ENCODE measurements at places on chromosomes 7 and 10. TPM values are rescaled to one million over a fixed set of nuclear protein-coding genes. Genes with fewer than 3 reads are reported as not detected.

TMEM196 gene
- not detected for total RNA-seq

PNLIP gene
- total RNA-seq = not detected

GNAT3 gene
- total RNA-seq = not detected

PKD2L1 gene
- not detected for total RNA-seq

NOS3 gene
- total RNA-seq = 3.9 TPM

DGKI gene
- total RNA-seq = not detected

MSANTD7 gene
- 26.2 TPM for total RNA-seq

THNSL1 gene
- total RNA-seq = 0.52 TPM

ITIH5 gene
- total RNA-seq = not detected

DNA sequence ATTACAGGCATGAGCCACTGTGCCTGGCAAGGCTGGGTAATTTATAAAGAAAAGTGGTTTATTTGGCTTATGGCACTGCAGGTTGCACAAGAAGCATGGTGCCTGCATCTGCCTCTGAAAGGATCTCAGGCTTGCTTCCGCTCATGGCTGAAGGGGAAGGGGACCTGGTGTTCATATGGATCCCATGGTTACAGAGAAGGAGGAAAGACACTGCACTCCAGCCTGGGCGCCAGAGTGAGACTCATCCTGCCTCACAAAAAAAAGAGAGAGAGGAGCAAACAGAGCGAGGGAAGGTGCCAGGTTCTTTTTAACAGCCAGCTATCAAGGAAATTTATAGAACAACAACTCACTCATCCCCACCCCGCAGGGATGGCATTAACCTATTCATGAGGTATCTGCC is 36.2 kb downstream of the HIP1 start:
- no peak overlapping the region for H3K27ac ChIP-seq
- no peak overlapping the region for H3K4me3 ChIP-seq
- no peaks in the 10 kb centered on the region for H3K36me3 ChIP-seq
- no peak for DNase-seq
- H3K4me1 ChIP-seq = no peaks in the 10 kb centered on the region
- no peaks in the 10 kb centered on the region for H3K27me3 ChIP-seq

DNA sequence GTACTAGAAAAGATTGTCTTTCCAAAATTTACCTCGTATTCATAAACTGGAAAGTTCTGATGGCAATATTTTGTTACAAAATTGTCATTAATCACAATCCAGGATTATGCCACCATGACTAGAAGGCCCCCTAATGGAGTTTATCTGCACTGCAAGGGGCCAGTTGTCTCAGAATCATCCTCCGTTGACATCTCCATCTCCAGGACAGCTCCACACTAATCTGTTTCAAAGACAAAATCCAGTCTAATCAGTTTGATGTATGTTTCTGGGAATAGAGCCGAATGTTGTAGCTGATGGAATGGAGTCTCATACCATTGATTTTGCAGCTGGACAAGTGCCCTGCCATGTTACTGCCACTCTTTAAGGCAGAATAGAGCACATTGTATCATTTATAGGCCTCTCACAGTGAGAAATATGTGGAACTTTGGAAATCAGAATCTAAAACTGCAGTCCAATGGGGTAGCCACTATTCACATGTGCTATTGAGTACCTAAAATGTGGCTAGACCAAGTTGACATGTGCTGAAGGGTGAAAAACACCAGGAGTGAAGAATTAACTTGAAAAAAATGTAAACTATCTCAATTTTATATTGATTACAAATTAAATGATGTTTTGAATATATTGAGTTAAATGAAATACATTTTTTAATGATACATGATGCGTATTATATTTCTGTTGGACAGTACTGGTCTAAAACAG is 38.3 kb upstream of the TOMM7 start:
- no peaks in the 10 kb centered on the region for H3K27me3 ChIP-seq
- peaks cover under 1% of the 10 kb centered on the region for H3K4me1 ChIP-seq
- H3K27ac ChIP-seq = no peak overlapping the region
- H3K36me3 ChIP-seq = peaks cover 15% of the 10 kb centered on the region
- H3K4me3 ChIP-seq = no peak overlapping the region
- peak; percentile 4 for DNase-seq

DNA sequence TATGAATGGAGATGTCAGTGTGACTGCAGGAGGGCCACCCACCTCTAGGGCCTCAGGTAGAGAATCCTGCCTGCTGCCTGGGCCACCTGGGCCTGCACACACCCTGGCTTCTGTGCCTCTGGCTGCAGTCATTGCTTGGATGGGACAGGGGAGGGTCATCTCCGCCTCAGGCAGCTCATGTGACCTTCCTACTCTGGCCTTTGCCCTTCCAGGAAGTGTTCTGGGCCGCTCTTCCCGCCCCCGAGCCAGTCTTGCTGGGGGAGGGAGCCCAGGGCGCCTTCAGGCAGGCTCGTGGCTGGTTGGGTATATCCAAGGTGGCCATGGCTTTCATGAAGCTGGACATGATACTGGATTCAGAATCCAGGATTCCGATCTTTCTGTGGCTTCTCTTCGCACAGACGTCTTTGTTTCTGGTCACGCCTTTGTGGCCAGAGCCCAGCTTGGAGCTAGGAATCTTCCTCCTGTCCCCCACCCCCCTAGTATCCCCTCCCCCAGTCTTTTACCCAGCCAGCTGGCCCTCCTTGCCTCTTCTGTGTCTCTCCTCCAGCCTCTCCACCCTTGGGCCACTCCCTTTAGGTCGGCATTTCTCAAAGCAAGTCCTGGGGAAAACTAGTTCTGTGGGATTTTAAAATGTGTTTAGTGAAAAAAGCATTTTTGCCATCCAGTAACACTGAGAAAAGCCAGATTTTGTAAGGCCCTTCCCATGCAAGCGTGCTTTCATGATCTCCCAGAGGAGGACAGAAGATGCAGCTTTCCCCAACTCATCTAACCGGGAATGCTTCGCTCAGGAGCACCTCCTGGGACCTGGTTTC is 119.6 kb downstream of the ZMIZ1 start:
- H3K27me3 ChIP-seq = no peaks in the 10 kb centered on the region
- H3K4me1 ChIP-seq = no peaks in the 10 kb centered on the region
- H3K36me3 ChIP-seq = no peaks in the 10 kb centered on the region
- DNase-seq = no peak
- H3K4me3 ChIP-seq = no peak overlapping the region

GRCh38 chr10:62778125-62778524 is 26.4 kb upstream of the ADO start:
- no peak overlapping the region for H3K27ac ChIP-seq
- no peaks in the 10 kb centered on the region for H3K36me3 ChIP-seq
- H3K4me1 ChIP-seq = peaks cover 16% of the 10 kb centered on the region

- H3K36me3 ChIP-seq = no peaks in the 10 kb centered on the region
- no peak overlapping the region for H3K4me3 ChIP-seq
- H3K27ac ChIP-seq = no peak overlapping the region
- H3K27me3 ChIP-seq = no peaks in the 10 kb centered on the region
These were observed 454.4 kb downstream of the AUTS2 start for GRCh38 chr7:70052691-70053090.

GRCh38 chr7:31234836-31235605 is 105.5 kb downstream of the NEUROD6 start:
- no peaks in the 10 kb centered on the region for H3K27me3 ChIP-seq
- no peak overlapping the region for H3K27ac ChIP-seq
- DNase-seq = no peak
- H3K36me3 ChIP-seq = no peaks in the 10 kb centered on the region

GRCh38 chr10:33189363-33189762 is 145.1 kb downstream of the NRP1 start:
- no peaks in the 10 kb centered on the region for H3K36me3 ChIP-seq
- no peaks in the 10 kb centered on the region for H3K27me3 ChIP-seq
- DNase-seq = no peak
- no peak overlapping the region for H3K4me3 ChIP-seq
- H3K27ac ChIP-seq = no peak overlapping the region
- H3K4me1 ChIP-seq = peaks cover 5% of the 10 kb centered on the region

GRCh38 chr10:70853038-70853437 is 35.3 kb downstream of the PCBD1 start:
- no peak overlapping the region for H3K4me3 ChIP-seq
- H3K27me3 ChIP-seq = no peaks in the 10 kb centered on the region
- no peak overlapping the region for H3K27ac ChIP-seq

- no peak overlapping the region for H3K27ac ChIP-seq
- no peak for DNase-seq
- no peak overlapping the region for H3K4me3 ChIP-seq
- H3K36me3 ChIP-seq = no peaks in the 10 kb centered on the region
- no peaks in the 10 kb centered on the region for H3K27me3 ChIP-seq
- peaks cover 42% of the 10 kb centered on the region for H3K4me1 ChIP-seq
These were observed 77.1 kb upstream of the DUSP5 start for GRCh38 chr10:110420401-110421193.

DNA sequence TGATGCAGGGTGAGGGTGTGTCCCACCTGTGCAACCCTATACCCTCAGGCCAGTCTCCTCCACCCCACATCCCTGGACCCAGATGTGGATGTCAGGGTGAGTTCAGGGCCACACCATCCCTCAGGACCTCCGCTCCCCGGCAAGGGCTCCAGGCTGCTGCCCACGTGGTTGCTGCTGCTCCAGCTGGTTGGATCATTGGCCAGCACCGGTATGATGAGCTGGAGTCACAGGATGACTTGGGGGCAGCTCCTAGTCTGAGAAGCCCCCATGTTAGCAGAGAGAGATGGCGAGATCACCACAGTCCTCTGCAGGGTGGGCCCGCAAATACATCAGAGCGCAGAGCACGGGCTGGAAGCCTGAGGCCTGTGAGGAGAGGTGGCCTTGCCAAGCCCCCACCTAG is 103.3 kb upstream of the GDF10 start:
- peaks cover 12% of the 10 kb centered on the region for H3K4me1 ChIP-seq
- H3K4me3 ChIP-seq = no peak overlapping the region
- DNase-seq = no peak
- no peaks in the 10 kb centered on the region for H3K27me3 ChIP-seq
- H3K27ac ChIP-seq = no peak overlapping the region

DNA sequence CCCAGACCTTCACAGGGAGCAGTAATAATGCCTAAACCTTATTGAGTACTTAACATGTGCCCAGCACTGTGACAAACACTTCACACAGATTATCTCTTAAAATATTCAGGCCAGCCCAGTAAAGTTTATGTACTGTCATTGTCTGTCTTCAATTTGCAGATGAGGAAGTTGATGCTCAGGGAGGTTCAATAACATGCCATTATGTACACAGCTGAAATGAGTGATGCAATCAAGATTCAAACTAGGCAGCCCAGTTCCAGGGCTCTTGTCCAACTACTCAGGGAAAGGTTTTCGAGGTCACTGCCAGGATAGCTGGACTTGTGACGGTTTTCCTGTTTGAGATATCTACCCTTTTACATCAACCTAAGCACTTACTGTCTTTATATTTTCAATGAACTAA is 56.1 kb downstream of the AUTS2 start:
- DNase-seq = no peak
- H3K4me1 ChIP-seq = no peaks in the 10 kb centered on the region
- H3K36me3 ChIP-seq = no peaks in the 10 kb centered on the region
- H3K27ac ChIP-seq = no peak overlapping the region
- no peak overlapping the region for H3K4me3 ChIP-seq

GRCh38 chr7:34842782-34843181 is 184.8 kb downstream of the NPSR1 start:
- H3K27me3 ChIP-seq = peaks cover 2% of the 10 kb centered on the region
- no peak overlapping the region for H3K27ac ChIP-seq
- no peaks in the 10 kb centered on the region for H3K36me3 ChIP-seq
- no peak for DNase-seq
- H3K4me1 ChIP-seq = no peaks in the 10 kb centered on the region
- H3K4me3 ChIP-seq = no peak overlapping the region

GRCh38 chr7:10908600-10908999 is 65.1 kb upstream of the PHF14 start:
- no peaks in the 10 kb centered on the region for H3K36me3 ChIP-seq
- H3K27ac ChIP-seq = no peak overlapping the region
- DNase-seq = no peak
- no peak overlapping the region for H3K4me3 ChIP-seq
- no peaks in the 10 kb centered on the region for H3K4me1 ChIP-seq

GRCh38 chr7:27162561-27163287 is 2.6 kb downstream of the HOXA9 start:
- no peak overlapping the region for H3K27ac ChIP-seq
- H3K4me1 ChIP-seq = peaks cover 61% of the 10 kb centered on the region
- H3K27me3 ChIP-seq = peaks cover 85% of the 10 kb centered on the region
- DNase-seq = no peak

- H3K4me1 ChIP-seq = no peaks in the 10 kb centered on the region
- no peaks in the 10 kb centered on the region for H3K36me3 ChIP-seq
- no peak for DNase-seq
- no peaks in the 10 kb centered on the region for H3K27me3 ChIP-seq
- H3K27ac ChIP-seq = no peak overlapping the region
These were observed 970.2 kb downstream of the SORCS3 start for GRCh38 chr10:105611244-105611798.

- no peak overlapping the region for H3K4me3 ChIP-seq
- H3K27me3 ChIP-seq = no peaks in the 10 kb centered on the region
- no peak overlapping the region for H3K27ac ChIP-seq
- DNase-seq = no peak
- no peaks in the 10 kb centered on the region for H3K36me3 ChIP-seq
- no peaks in the 10 kb centered on the region for H3K4me1 ChIP-seq
These were observed 124.4 kb upstream of the ZNF804B start for GRCh38 chr7:88635149-88635548.

GRCh38 chr7:50121286-50121685 is 28.2 kb upstream of the ZPBP start:
- no peaks in the 10 kb centered on the region for H3K27me3 ChIP-seq
- DNase-seq = no peak
- H3K4me1 ChIP-seq = no peaks in the 10 kb centered on the region
- no peak overlapping the region for H3K4me3 ChIP-seq

DNA sequence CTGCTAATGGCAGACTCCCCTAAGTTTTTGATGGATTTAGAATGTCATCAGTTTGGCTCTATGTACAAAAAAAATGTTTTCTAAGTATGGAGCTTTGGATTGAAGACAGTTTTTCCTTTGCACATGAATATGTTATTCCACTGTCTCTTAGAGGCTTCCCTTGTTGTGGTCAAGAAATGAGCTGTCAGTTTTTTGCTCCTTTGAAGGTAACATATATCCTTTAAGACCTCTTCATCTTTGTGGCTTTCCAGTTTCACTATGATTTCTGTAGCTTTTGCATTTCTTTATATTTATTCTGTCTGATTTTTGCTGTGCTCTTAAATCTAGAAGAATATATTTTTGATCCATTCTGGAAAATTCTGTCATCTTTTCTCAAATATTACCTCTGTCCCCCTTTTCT is 15.8 kb upstream of the ODAD2 start:
- no peak overlapping the region for H3K27ac ChIP-seq
- DNase-seq = no peak

Measured in CD4-positive, alpha-beta T cell (primary cell).